ENCODE measurements at places on chromosomes 6 and 20.

GRCh38 chr20:14979453-14979986 lies 642.1 kb upstream of the FLRT3 start:
- no peak for DNase-seq

GRCh38 chr20:38692436-38693411 lies 31.6 kb upstream of the SLC32A1 start:
- DNase-seq = peak; percentile 56

GRCh38 chr20:54339093-54339492 lies 131.2 kb downstream of the PFDN4 start:
- DNase-seq = no peak

- DNase-seq = peak; percentile 4
Measured at GRCh38 chr6:133707456-133707855, 181.5 kb upstream of the TCF21 start.

DNA sequence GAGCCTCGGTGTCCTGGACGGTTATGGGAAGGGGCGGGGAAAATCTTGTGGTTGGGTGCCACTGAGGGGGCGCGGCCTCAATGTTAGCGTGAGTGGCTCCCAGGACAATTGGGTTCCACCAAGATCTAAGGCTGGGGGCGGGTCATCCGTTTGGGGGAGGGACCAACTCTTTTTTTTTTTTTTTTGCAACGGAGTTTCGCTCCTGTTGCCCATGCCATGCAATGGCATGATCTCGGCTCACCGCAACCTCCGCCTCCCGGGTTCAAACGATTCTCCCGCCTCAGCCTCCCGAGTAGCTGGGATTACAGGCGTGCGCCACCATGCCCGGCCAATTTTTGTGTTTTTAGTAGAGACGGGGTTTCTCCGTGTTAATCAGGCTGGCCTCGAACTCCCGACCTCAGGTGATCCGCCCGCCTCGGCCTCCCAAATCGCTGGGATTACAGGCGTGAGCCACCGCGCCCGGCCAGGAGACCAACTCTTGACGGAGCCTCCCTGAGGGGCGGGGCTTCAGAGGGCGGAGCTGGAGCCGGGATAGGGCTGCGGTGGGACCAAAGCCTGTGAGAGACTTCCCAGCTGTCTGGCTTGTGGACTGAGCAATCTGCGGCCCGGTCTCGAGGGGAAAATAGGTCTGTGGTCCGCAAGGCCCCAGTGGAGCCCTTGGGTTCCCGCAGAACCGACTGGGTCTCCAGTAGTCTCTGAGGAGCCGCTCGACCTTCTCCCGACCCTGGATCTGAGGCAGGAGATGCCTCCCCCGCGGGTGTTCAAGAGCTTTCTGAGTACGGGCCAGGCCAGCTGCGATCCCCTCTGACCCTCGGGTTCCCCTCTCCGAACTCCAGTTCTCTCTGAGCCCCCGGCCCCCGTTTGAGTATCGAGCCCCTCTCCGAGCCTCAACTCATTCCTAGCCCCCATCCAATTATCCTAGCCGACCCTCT lies 1.1 kb downstream of the SPAG4 start:
- DNase-seq = peak; percentile 79

GRCh38 chr6:163694072-163694471 lies 279.6 kb downstream of the QKI start:
- DNase-seq = no peak

- no peak for DNase-seq
Measured at GRCh38 chr6:15510121-15510520, 152.7 kb downstream of the DTNBP1 start.

DNA sequence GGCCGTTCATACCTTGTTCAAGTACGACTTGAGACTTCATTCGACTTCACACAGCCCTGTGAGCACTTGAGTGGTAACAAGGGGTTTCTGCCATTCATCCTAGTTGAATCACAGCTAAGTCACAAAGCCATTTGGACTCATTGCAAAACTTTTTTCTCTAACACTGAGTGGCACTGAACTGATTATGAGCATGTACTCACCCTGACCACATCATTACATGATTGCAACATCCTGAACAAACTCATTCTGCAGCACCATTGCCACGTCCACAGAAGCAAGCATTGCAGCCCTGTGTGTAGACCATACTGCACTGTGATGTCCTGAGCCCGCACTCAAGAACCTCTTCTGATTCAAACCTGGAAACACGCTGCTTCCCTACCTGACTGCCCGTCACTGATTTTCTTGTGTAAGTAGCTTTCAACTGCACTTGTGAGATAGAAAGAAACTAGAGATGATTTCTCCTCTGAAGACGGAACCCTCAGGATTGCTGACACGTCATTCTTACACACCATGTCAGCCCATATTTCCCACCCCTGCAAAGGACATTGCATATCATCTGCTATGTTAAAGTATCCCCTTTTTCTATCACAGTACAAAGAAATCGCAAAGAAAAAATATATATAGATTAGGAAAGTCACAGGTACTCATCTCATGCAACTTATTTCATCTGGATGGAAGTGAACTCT lies 81.6 kb downstream of the C6orf118 start:
- DNase-seq = no peak

- DNase-seq = no peak
Measured at GRCh38 chr6:36364669-36365479, 22.6 kb downstream of the ETV7 start.

DNA sequence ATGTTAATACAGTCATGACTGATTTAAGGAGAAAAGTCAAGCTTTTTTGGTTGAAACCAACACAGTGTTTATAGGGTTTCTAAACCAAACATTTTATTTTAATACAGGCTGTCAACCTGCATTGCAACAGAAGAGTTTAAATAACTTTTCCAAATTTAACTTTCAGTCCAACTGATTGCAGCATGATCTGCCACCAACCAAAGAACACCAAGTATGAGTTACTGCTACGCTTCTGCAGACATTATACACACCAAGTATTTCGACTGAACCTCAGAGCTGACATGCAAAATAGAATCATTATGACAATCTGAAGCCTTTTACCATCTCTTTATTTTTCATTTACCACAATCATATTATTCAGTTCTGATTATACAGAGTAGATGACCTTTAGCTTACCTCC lies 151.2 kb upstream of the DST start:
- no peak for DNase-seq

DNA sequence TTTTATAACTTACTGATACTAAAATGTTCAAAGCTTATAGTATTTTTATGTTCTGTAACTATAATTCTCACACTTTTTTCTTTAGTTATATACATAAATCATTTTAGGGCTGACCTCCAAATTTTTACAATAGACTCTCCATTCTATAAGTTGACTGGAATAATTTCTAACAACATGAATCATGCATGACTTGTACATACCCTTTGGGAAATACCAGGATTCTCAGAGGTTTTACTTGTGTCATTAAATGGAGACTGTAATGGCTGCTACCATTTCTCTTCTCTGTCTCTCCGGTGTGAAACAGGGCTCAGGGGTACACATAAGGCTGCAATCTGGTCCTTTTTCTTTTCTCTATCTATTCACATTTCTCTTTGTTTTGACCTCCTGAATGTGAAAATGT lies 222.2 kb upstream of the FLRT3 start:
- DNase-seq = no peak

- no peak for DNase-seq
Measured at GRCh38 chr6:119162134-119162775, 83.8 kb upstream of the FAM184A start.

GRCh38 chr6:24931718-24932691 lies 3.8 kb downstream of the RIPOR2 start:
- DNase-seq = no peak

GRCh38 chr20:25198663-25199383 lies 3.3 kb downstream of the ENTPD6 start:
- DNase-seq = no peak

- no peak for DNase-seq
Measured at GRCh38 chr6:40931931-40932330, 107.1 kb downstream of the UNC5CL start.

- DNase-seq = no peak
Measured at GRCh38 chr20:58997141-58997770, 9.8 kb downstream of the CTSZ start.

DNA sequence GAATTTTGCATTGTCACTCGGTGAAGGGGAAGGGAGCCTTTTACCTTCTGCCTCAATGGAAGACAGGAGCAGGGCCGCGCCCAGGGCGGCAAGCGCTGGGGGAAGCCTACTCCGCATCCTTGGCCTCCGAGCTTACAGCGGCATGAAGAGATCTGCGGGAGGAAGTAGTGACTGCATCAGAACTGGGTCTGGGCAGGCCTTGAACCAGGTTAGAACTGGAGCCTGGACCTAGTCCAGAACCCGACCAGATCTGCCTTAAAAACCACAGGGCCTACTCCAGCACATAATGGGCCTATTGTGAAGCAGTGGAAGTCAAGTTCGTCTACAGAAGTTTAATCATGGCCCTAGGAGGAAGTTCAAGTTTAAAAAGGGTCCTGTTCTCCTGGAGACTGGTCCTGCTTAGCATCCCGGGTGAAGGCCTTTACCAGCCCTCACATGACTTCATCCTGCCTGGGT lies 3.1 kb downstream of the COL12A1 start:
- DNase-seq = no peak

- DNase-seq = no peak
Measured at GRCh38 chr6:14121936-14122344, 4.4 kb downstream of the CD83 start.

DNA sequence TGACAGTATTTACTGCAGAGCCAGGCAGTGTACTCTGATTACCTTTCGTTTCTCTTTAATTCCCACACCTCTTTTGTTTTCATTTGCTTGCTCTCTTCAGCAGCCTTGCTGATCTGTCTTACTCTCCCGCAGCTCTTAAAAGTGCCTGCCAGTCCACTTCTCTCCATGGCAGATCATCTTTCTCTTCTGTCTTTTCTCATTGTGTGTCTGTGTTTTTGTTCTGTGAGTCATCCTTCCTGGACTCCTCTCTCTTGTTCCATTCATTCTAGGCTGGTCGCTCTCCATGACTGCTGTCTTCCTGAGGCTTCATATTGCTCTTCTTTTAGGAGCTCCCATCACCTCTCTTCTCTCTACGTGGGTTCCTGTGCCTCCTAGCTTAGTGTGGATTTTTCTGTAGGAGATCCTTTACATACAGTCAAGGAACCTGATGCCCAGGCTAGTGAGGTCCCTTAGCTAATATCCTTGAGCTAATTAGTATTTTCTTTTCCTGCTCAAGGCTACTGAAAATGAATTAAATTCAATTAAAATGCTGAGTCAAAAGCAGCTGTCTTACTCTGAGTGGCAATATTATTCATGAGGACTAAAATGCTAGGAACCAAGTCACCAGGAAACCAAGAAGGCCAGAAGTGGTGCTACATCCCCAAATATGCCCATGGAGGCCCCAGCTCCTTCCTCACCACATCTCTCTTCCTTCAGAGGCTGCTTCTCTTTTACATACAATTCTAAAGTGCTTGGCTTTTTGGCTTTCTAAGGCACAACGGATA lies 86.1 kb downstream of the SLX4IP start:
- no peak for DNase-seq

GRCh38 chr20:1189827-1190226 lies 5.0 kb upstream of the TMEM74B start:
- no peak for DNase-seq

DNA sequence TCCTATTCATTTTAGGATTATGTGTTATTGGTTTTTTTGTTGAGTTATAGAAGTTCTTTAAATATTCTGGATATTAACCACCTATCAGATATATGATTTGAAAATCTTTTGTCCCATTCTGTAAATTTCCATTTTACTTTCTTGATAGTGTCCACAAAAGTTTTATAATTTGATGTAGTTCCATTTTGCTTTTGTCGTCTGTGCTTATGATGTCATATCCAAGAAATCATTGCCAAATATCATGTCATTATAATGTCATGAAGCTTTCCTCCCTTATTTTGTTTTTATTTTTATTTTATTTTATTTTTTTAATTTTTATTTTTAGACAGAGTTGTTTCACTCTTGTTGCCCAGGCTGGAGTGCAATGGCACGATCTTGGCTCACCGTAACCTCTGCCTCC lies 21.0 kb upstream of the NANP start:
- DNase-seq = no peak

DNA sequence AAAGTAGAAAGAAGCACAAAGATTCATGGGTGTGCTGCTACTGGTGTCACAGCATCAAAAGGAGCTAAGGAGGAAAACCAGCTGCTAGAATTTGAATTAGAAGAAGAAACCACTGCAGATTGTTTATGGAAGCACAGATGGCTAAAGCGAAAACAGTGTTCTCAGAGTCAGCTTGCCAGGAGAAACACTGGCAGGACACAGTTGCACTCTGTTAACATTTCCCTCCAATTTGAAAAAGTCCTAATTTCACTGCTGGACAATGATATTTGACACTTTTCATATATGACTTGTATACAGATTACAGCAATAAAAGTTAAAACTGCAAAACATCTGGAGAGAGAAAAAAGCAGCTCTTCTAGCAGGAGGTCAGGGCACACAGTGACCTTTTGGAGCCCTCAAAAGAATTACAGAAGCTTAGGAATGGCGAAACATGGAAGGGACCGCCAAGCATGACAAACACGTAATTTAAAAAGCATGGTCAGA lies 314.5 kb downstream of the COL12A1 start:
- DNase-seq = no peak
